ENCODE measurements at places on chromosomes 5 and 9. TPM values are rescaled to one million over a fixed set of nuclear protein-coding genes. Genes with fewer than 3 reads are reported as not detected.
A peak's percentile ranks its signal among the peaks of the same experiment; 100 is the strongest.

DNA sequence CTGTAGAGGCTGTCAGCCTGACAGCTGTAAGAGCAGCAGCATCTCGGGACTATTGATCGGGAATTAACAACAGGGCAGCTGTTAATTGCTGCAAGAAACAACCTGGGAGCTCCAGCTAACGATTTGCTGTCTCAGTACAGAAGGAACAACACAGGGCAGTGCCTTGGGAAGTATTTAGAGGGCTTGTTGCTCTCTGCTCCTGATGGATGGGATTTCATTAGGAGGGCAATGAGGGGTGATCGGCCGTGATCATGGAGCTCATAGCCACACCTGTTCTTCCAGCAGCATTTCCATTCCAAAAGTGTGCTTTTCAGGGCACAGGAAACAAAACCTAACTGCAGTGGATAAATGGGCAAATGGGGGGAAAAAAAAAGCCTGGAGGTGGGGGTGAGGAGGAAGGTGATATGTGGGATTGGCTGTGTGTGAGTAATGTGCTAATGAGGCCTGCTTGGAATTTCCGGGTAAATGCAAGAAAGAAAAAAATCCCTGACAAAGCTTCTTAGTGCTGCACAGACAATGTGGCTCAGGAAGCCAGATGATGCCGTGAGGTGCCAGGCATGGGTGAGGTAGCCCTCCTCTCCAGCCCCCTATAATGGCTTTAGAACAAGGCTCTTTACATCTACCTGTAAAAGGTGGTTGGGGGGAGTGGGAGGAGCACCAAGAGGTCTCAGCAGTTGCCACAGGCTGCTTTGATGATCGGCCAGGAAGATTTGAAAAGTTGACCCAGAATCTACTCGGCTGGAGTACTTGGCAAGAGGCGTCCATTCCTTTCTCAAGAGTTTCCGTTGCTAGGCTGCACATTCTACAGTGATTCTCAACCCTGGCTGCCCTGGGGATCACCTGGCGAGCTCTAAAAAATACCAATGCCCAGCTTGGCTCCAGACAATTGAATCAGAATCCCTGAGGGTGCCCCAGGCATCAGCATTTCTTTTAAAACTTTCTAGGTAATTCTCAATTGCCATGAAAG, 139.5 kb upstream of the KLF9 start:
- H3K4me3 ChIP-seq = no peak overlapping the region
- H3K27me3 ChIP-seq = no peaks in the 10 kb centered on the region
- DNase-seq = peak; percentile 91
- peaks cover 4% of the 10 kb centered on the region for H3K4me1 ChIP-seq
- no peak overlapping the region for H3K27ac ChIP-seq

Gene SPOCK1
- 0.48 TPM for total RNA-seq

Gene PRLR
- 3.4 TPM for total RNA-seq

- no peaks in the 10 kb centered on the region for H3K27me3 ChIP-seq
- H3K4me3 ChIP-seq = no peak overlapping the region
- H3K36me3 ChIP-seq = no peaks in the 10 kb centered on the region
- no peak for DNase-seq
- H3K27ac ChIP-seq = no peak overlapping the region
- H3K4me1 ChIP-seq = peaks cover 32% of the 10 kb centered on the region
Measured at GRCh38 chr5:139110526-139111168, 87.5 kb downstream of the SIL1 start.

DNA sequence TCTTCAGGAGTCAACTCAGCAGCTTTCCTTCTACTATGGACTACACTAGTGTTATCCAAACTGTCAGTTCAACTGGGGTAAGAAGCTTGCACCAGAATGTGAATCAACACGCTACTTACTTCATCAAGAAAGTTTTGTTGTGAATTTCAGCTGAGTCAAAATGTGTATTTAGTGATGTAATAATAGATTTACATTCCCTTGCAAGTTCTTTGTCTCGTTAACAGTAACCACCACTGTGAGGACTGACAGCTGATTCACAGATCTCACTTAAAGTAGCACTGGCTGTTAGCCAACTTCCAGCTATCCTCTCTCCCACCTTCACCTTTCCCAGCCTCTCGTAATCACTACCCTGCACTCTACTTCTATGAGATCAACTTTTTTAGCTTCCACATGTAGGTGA, 445.3 kb downstream of the NTRK2 start:
- no peaks in the 10 kb centered on the region for H3K4me1 ChIP-seq
- no peaks in the 10 kb centered on the region for H3K36me3 ChIP-seq
- no peak for DNase-seq

DNA sequence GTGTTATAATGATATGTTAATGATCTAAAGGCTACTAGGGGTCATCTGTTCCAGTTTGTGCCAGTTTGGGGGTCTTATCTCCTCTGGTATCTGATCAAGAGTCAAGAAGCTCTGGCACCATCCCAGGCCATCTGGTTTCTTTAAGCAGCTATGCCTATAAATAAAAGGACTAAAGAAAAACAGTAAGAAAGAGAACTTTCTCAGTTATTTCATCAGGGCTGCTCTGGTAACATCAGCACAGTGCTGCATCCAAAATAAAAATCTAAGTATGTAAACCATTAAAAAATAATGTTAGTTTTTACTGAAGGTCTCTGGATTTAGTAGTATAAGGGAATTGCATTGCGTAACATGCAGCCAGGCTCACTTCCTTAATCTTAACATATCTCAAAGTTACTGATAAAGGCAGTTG, 185.0 kb downstream of the NR2F1-AS1 start:
- DNase-seq = peak; percentile 93
- H3K27me3 ChIP-seq = no peaks in the 10 kb centered on the region
- no peaks in the 10 kb centered on the region for H3K36me3 ChIP-seq
- H3K4me1 ChIP-seq = peaks cover 10% of the 10 kb centered on the region

Gene LRRC8A
- total RNA-seq = 60.8 TPM

DNA sequence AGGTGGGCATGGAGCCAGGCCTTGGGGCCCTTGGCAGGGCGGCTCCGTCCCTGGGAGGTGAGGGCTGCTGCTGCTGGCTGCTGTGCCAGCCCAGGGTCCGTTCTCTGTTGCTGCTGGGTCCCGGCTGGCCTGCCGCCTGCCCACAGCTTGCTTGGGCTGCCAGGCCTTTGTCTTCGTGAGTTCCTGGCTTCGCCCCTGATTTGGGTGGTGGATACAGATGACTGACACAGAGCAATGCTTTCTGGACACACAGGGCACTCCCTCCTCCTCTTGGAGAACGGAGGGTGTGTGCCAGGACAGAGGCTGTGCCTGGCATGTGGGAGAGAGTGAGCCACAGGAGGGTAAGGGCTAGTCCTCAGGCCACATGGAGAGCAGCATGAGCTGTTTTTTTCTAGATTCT, 166.1 kb downstream of the MACROH2A1 start:
- no peaks in the 10 kb centered on the region for H3K36me3 ChIP-seq
- peaks cover 6% of the 10 kb centered on the region for H3K4me1 ChIP-seq
- DNase-seq = no peak
- peak overlapping the region; percentile 9 for H3K27ac ChIP-seq
- H3K27me3 ChIP-seq = no peaks in the 10 kb centered on the region
- H3K4me3 ChIP-seq = no peak overlapping the region

DNA sequence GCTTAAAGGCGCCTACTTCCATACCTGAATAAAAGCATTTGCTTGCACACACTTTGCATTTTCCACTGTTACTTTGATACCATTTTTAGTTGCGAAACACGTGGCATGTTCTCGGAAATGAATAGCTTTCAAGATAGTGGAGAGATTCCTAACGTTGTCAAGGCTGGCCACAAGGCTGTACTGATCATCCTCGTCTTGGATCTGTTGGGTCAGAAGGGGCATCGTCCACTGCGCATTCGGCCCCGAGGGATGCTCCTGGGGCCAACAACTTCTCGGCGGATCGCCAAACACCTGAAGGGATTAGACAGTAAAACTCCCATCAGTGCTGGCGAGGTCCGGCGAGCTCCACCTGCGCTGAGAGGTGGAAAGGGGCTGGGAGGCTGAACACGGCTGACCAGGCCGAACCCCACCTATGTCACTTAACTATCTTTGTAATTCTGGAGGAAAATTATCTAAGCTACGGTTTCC, 599 bp downstream of the RAD1 start:
- peaks cover 6% of the 10 kb centered on the region for H3K36me3 ChIP-seq
- peak overlapping the region; percentile 88 for H3K27ac ChIP-seq
- H3K27me3 ChIP-seq = no peaks in the 10 kb centered on the region
- peak; percentile 9 for DNase-seq
- peak overlapping the region; percentile 76 for H3K4me3 ChIP-seq

Gene PCDHGA1
- 0.71 TPM for total RNA-seq

DNA sequence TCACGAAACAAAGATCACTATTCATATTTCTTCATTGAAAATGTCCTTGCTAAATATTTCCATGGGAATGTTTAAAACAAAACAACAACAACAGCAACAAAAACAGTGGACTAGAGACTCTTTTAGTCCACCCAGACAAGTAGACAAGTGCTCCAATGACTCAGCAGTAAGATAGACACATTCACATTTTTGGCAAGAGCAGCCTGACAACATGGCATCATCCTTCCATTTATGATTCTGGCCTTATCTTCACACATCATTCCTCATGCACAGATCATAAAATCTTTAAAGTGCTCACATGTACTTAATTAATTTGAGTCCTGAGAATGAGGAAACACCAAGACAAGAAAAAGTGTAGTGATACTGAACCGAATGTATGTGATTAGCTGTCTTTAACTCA, 132.6 kb upstream of the PDE4D start:
- H3K36me3 ChIP-seq = no peaks in the 10 kb centered on the region
- no peaks in the 10 kb centered on the region for H3K27me3 ChIP-seq

Gene CDH6
- 20.8 TPM for total RNA-seq

DNA sequence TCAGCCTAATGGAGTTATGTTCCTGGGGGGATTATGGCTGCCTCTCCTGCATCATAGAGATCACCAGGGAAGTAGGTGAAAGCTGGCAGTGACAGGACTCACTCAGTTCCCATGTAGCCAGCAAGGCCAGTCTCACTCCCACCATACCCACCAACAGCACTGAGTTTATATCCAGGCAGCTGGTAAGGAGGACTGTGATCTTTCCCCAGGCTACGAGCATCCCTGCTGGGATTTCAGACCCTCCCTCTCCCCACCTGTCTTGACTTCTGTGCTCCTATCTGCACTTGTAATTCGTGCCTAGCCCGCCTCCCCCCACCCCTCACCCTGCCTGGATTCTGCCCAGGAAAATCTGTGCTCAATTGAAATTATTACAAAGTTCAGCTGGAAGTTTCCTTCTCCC, 499.1 kb upstream of the NUDT12 start:
- no peaks in the 10 kb centered on the region for H3K36me3 ChIP-seq
- H3K4me3 ChIP-seq = no peak overlapping the region
- no peak for DNase-seq
- no peaks in the 10 kb centered on the region for H3K4me1 ChIP-seq
- H3K27me3 ChIP-seq = no peaks in the 10 kb centered on the region

Measured in lung (tissue), 17 donors.